AG04450 (cell line): ENCODE measurements at places on chromosomes 3 and 15.
A peak's percentile ranks its signal among the peaks of the same experiment; 100 is the strongest.

DNA sequence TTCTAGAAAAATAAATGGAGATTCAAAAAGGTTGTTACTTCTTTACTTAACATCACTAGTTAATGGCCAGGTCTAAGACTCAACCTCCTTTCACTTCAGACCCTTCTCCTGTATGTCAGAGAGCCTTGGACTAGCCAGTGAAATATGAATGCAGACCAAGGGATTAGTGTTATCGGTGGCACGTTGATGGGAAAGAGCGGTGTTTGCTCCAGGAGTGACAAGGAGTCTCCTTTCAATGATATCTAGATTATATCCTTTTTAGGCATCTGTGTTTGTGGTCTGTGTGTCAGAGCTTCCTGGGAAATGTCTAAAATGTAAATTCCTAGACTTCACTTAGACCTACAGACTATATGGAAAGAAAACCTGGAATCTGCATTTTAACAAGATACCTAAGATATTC lies 658.0 kb upstream of the KCNMB2 start:
- DNase-seq: no peak

DNA sequence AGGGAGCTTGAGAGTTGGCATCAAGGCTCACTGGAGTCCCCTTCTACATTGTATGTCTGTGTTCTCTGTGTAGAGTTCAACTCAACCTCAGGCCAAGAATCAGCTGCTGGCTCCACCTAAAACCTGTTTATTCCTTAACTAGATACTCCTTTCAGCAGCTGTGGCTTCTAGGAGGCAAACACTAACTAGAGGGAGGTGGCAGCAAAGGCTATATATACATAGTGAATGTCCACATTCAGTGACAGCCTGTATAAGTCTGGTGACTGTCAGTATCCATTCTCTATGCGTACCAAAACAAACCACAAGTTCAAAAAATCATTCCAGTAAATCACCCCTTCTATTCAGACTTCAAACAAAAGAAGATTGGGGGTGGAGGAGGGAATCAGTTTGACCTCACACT lies 184.3 kb downstream of the CDIN1 start:
- DNase-seq: no peak

DNA sequence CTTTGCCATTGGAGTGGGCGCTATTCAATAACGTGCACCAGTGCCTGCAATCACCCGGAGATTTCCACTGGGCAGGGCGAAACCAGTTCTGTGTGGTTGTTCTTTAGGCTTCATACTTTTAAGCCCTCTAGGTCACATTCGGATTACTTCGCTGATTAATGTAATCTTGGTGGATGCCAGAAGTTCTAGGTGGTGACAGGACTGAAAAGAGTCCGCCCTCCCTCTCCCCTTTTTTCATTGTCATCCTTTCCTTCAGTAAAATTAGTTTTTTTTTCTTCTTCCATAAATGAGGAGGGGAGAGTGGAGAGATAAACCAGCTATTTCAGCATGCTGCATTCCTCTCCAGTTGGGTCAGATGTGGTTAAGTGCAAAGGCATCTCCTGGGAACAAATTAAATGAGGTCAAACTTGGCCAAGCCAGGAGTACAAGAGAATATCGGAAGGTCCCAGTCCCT lies 2.3 kb upstream of the SLC2A2 start:
- DNase-seq: peak; percentile 76

DNA sequence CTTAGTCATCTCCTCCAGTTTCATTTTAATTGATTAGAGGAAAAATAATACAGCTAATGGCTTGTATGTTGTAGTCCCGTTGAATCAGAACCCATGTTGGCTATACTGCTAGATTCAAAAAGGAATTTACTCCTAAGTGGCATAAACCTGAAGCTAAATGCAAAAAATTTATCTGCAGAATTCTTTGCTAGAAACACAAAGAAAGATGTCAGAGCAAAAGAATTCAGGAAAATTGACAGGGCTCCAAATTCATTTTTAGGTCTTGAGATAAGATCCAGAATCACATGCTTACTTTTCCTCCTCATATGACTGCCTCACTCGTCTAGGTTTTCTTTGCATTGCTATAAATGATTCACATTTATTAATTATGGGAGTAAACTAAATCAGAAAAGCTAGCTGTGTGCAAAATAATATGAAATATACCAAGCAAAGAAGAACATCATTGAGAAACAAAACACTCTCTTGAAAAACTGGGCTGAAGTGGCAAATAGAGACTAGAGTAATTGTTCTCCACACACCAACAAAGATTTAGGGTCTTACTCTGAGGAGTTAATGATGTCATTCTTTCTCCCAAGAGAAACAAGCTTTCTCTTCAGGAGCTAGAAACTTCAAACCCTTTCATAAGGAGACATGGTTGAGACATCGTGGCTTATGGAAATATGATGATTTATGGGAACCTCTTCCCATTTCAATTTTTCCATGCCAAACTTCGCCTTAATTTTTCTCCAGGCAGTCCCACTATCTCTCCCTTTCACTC lies 94.8 kb upstream of the FEZF2 start:
- no peak for DNase-seq

DNA sequence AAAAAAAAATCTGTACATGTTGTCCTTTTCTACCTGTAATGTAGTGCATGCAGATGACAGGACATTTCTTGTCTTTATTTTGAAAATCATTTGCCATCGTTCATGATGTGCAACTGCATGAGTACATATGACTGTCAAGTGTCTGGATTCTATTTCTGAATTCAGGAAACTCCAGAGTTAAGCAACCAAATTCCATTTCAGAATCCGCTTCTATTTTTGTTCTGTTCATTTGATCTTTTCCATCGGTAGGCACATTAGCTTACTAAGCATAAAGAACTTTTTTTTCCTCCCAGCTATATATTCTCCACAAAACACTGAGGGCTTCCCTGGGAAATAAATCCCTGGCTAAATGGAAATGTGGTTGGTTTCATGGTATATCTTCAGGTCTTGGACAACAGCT lies 365.6 kb downstream of the PTPRG start:
- peak; percentile 32 for DNase-seq

- no peak for DNase-seq
Measured at GRCh38 chr3:156253150-156253549, 132.8 kb downstream of the KCNAB1 start.

- no peak for DNase-seq
Measured at GRCh38 chr3:58025837-58026569, 17.8 kb downstream of the FLNB start.

GRCh38 chr15:39596358-39597051 lies 15.6 kb downstream of the THBS1 start:
- DNase-seq: no peak

- no peak for DNase-seq
Measured at GRCh38 chr3:9214599-9214998, 34.8 kb downstream of the SRGAP3 start.

DNA sequence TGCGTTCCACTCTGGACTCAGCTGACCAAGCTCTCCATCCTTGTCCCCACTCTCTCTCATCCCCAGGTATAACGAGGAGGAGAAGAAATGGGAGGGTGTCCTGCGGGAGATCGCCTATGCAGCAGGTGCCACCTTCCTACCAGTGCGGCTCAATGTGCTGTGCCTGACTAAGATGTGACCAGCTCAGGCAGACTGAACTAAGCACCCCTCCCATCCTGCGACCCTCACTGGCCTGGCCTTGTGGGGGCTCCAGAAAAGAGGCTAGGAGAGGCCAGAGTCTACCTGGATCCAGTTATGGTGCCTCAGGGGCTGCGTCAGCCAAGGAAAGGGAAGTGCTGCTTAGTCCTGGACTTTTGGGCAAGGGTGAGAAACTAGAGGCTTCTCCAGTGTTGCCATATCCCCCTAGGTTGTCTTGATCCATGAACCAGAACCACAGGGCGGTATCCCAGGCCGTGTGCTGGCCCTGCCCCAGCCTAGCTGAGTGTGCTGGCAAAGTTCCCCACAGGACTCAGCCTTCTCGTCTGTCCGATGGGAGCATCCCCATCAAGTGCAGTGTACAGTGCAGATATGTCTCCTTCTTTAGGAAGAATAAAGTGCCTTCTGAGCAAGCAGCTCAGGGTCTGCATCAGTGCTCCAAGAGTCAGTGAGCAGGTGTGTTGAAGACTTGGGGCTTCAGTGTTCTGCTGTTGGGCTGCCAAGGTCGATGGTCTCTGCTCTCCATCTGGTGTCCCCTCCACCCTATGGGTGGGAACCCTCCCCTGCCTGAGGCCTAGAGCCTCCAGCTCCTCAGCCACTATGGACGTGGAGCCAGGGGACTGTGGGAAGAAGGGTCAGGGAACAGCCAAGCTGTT lies 6.7 kb downstream of the KLHL40 start:
- DNase-seq: no peak

GRCh38 chr3:123723522-123724168 lies 138.8 kb upstream of the HACD2 start:
- peak; percentile 63 for DNase-seq

DNA sequence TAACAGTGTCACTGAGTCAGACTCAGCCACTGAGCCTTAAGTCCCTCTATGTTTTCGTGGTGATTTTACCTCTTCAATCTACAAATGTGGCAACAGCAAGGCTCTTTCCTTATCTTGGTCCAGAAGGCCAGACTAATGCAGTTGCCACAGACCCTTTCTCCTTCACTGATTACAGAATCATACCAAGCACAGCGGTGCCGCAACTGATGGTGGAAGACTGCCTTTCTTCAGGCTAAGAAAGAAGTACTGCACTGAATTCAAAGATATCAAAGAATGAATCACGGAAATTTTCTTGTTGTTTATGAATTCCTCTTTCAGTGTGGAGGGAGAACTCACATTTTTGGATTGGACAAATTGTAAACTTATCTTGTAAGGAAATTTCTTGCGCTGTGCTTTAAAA lies 18.6 kb downstream of the DCP1A start:
- DNase-seq: peak; percentile 16

DNA sequence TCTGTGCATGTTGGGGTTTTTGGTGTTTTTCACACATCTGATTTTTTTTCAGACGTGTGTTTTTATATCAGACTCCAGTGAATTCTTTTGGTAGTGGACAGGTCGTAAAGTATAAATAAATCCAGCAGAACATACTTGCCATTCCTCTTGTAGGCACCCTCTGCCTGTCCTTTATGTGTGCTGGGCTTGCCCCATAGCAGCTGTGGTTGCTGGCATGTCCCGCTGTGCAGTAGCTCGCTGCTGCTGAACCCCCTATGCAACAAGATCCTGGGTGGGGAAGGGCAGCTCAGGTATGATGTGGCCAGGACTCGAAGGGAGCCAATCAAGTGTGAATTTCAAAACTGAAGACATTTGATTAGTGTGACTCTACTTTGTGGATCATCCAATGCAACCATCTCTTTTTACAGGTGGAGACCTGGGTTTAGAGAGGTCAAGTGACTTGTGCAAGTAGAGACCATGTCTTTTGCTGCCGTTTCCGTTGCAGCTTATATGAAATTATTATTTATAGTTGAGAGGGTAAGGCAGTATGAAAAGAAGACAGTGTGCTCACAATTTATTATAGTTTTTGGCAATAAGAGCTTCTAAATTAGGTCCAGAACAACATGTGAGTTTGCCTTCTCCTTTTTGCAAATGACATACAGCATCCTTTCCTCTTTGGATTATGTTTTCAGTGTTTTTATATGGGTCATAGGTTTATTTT lies 350.8 kb upstream of the C2CD4B start:
- no peak for DNase-seq

- no peak for DNase-seq
Measured at GRCh38 chr15:100766243-100767000, 113.2 kb upstream of the ALDH1A3 start.

GRCh38 chr3:99648101-99648500 lies 9.7 kb downstream of the COL8A1 start:
- DNase-seq: no peak

- DNase-seq: no peak
Measured at GRCh38 chr3:193948459-193948858, 187.5 kb upstream of the HES1 start.

DNA sequence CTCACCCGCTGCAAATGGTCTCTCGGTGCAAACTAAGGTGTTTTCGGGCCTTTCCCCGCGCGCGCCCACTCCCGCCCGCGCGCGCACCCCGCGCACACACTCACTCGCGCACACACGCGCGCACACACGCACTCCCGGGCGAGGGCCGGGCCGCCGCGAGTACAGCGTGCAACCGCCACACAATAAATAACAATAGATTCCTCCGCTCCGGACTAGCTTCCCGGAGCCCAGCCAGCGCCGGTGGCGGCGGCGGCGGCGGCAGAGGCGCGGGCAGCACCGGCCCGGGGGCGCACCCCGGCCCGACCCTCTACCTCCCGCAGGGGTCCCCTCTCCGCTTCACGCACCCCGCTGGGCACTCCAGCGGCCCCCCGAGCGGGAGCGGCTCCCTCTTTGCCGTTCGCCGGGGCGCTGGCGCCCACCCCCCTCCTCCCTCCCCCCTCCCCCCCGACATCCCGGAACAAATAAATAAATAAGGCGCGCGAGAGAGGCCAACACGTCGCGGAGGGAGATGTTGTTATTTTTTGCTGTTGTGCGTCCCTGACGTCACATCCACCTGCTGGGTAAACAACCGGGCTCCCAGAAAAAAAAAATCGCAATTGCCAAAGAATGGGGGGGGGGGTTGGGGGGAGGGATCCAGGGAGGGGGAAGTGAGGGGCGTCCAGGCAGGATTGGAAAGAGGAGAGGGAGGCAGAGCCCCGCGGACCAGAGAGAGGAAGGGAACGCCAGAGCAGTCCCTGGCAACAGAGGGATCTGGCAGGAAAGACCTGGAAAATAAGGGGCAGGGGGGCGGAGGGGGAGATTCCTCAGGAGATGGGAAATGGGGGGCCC lies at the start of gene FOXP1:
TSS of gene FOXP1 (minus strand) at position 163 of the 828 bp plus-strand sequence. CDS start 385,347 bp downstream, outside the sequence.
- no peak for DNase-seq

DNA sequence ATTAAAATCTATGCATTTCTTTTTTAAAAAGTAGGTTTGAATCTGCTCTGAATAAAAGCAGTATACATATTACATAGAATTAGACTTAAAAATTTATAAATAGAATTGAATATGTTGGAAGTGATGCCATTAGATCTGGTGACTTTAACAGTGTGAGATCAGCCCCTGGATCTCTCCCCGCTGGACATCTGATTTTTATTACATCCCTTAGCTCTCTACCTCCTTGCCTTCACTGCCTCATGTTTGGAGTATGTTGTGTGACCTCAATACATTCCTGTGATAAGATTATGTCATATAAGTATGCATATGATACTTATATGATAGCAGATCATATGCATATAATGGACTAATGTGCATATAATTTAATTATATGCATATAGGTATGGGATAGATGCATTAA lies 643.4 kb upstream of the NR2F2 start:
- no peak for DNase-seq

- DNase-seq: peak; percentile 59
Measured at GRCh38 chr3:134308350-134308891, 57.8 kb upstream of the RYK start.

- no peak for DNase-seq
Measured at GRCh38 chr15:32042269-32042972, 12.1 kb downstream of the CHRNA7 start.

GRCh38 chr3:164250923-164251322 lies 827.4 kb downstream of the SI start:
- DNase-seq: no peak

- DNase-seq: no peak
Measured at GRCh38 chr3:52056521-52056967, at the start of gene DUSP7. DUSP7 (minus strand) TSS chr3:52056571; CDS start chr3:52056366, 205 bp downstream.

GRCh38 chr15:36622197-36622795 lies 42.9 kb downstream of the CDIN1 start:
- no peak for DNase-seq

GRCh38 chr3:70539908-70540307 lies 227.5 kb upstream of the MDFIC2 start:
- no peak for DNase-seq

- no peak for DNase-seq
Measured at GRCh38 chr3:134597390-134597970, 53.3 kb downstream of the KY start.

GRCh38 chr15:74201710-74202420 lies 722 bp downstream of the STRA6 start:
- DNase-seq: no peak
